ENCODE measurements at places on chromosomes 7 and 10.
A peak's percentile ranks its signal among the peaks of the same experiment; 100 is the strongest.

- peak; percentile 20 for DNase-seq
These were observed at the start of gene PLCE1 for GRCh38 chr10:93993782-93994437. TSS of gene PLCE1 (plus strand) at chr10:93993931. CDS start at chr10:94031047, 37,116 bp downstream.

DNA sequence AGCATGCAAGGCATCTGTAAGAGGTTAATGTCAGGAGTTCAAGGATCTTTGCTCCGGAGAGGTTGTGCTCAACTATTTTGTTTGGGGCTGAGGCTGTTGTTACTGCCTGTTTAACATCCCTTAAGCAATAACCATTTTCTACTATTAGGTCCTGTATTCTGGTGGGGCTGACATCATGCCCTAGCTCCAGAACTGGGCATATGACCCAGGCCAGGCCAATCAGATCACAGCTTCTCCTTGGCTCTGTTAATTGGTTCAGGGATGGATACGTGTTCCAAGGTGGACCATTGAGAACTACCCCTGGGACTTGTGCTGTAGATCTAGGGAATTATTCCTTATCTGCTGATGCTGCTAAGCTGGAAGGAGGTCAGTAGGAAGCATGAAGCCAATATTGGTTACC is 67.0 kb downstream of the SYPL1 start:
- DNase-seq: peak; percentile 19

- peak; percentile 93 for DNase-seq
These were observed 48.1 kb downstream of the INSYN2A start for GRCh38 chr10:127148066-127148932.

GRCh38 chr7:116331020-116331419 is 120.7 kb downstream of the TES start:
- peak; percentile 95 for DNase-seq

DNA sequence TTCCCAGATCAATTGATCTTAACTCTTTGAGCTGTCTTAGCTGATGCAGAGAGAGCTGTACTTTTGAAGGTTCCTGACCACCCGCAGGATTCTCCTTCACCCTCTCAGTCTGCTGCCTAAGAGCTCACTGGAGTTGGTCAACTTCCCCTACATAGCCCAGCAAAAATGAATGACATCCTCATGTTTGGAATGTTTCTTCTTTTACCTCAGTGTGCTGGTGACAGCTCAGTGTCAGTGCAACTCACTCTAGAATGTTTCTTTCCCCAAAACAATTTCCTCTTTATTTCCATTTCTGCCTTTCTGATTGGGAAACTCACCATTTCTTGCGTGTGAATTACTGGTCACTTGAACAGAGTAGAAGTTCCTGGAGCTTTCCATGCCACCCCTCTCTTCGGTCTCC is 48.7 kb downstream of the LSMEM1 start:
- no peak for DNase-seq

- no peak for DNase-seq
These were observed 25.2 kb downstream of the SORBS1 start for GRCh38 chr10:95536017-95536416.

GRCh38 chr10:62839590-62839989 is 23.4 kb upstream of the EGR2 start:
- no peak for DNase-seq

GRCh38 chr7:17613338-17614041 is 315.0 kb downstream of the AHR start:
- DNase-seq: no peak

- no peak for DNase-seq
These were observed 38.1 kb downstream of the ADAP1 start for GRCh38 chr7:916291-916941.

DNA sequence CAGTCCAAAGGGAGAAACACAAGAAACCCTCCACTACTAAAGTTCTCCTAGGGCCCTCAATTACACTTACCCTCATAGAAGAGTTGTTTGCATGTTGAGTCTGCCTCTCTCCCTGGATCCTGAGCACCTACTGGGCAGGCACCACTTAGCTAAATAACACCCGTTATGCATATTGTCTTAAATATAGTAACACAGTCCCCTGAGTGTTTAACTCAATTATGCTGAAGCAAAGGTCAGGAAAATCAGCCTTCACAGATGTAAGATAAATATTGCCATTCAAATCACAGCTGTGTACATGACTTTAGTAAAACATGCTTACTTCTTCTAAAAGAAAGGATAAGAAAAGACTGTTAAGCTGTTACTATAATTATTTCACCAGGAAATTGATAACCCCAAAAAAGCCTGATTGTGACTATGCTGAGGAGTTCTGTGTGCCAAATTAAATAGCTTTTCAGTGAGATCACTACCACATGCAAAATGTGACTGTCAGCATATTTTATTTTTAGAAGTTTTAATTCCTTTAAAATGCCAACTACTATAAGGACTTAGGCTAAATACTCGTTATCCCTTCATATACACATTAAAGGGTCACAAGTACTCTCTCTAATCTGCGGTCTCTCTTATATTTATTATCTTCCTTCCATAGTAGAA is 733.9 kb upstream of the PHF14 start:
- no peak for DNase-seq

DNA sequence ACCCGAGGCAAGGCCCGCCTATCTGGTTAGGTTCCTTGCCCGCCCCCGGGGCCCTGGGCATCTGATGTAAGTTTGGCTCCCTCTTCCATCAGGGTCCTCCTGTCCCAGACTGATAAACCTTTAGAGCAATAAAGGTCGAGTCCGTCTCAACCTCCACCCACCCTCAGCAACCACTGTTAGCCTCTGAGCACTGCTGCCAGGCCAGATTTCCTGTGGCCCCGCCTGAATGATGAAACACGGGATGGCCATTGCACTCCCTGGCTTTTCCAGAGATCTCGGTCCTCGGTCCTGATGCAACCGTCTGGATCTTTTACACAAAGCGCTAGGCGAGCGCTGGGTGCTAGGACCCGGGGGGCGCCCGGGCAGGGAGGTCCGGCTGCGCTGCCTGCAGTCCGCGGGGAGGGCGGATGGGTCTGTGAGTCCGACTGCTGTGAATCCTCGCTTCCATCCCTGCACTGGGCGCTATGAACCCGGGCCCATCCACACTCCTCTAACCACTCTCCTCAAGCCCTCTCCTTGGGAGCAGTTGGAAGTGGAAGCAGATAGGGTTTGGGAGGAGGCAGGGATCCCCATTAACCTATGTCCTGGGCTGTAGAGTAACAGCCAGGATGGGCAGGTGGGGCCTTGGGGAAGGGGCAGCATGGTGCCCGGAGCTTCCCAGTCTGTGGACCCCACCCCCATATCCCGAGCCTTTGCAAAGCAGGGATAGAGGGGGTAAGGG is 875 bp upstream of the DDIT4 start:
- peak; percentile 95 for DNase-seq

DNA sequence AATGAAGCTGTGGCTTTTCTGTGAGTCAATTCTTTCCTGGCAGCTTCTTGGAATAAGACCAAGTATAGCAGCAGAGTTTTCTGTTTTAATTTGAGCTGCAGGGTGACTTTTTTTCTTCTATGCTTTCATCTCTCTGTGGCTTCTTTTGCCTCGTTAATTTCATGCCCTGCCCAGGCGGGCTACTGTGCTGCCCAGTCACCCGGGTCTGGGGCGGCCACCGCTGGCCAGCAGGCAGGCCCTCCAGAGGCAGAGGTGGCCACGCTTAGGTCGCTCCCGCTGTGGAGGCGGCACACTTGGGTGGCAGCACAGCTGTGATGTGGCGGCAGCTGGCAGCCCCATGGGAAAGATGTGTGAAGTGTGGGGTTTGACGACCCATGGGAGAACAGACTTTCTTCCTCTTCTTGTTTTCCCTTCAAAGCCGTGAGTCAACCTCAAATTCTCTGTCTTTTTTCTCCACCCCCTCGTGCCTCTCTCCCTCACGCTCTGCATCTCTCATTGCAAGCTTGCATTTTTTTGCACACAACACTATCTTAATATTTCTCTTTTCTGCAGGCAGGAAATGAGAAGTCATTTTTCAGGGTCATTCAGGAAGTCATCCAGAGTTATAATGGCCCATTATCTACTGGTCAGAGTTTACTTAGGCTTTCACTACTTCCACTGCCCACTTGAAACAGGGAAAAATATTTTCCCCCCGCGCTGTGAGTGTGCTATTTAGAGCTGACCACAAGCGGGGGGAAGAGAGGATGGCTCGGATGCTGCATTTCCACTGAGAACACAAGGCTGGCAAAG is 67.8 kb downstream of the EGFR start:
- DNase-seq: peak; percentile 90

DNA sequence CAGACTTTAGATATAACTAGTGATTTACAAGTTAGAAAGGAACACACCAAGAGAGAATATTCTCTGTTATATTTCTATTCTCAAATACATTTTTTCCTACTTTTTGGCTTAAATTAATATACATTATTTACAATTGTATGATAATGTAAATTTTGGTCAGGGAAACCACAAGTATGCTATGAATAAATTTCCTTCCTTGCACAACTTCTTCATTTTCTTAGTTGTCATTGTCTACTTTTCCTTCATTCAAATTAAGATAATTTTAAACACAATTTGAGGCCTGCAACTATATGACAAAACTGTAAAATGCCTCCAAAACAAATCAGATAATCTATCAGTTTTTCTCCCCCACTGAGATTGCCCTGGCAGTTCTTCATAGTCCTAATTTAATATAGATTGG is 131.3 kb downstream of the CDK14 start:
- no peak for DNase-seq

DNA sequence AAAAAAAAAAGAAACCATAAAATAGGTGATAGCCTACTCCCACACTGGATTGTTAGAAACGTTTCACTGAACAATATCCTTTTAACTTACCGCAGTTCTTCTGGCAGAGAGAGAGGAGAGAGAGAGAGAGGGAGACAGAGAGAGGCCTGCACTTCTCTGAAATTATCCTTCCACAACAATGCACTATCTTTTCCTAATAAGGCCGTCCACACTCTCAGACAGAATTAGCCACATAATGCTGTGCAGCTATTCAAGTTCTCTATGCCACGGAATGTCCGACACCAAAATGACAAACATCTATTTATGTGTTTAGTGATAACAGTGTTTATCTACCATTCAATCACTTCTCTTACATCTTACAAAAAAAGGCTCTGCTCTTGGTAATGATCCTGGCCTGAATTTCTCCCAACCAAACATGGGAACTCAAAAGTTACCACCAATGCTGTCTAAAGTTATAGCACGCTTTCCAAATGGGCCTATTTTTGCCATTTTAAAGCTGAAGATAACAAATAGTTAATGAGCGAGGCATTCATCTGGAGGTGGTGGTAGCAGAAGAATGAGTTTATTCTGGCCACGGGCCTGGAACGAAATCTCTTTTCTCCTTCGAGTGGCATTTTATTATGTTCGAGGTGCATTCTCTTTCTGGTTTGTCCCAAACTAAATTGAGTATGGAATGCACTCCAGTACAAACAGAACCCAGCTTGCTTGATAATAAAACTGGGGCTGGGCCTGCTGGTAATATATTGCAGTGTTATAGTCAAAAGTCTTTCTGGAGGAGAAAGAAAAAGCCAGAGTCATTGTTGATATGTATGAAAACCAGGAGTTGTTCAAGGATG is 160.2 kb upstream of the SVIL start:
- DNase-seq: no peak

DNA sequence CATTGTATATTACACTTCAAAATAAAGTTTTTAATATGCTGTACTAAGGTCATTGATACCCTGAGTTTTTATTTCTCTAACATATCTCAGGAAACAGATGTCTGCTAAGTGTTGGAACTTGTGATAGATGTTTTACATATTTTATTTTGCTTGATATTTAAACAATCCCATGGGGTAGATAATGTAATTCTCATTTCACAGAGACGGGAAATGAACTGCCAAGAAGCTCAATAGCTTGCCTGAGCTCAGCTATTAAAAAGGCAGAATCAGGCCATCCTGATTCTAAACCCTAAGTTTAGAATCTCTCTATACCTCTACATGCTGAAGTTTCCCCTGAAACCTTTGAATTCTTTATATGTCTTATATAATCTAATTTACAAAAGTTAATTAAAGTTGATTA is 126.3 kb downstream of the LRRC18 start:
- DNase-seq: no peak

DNA sequence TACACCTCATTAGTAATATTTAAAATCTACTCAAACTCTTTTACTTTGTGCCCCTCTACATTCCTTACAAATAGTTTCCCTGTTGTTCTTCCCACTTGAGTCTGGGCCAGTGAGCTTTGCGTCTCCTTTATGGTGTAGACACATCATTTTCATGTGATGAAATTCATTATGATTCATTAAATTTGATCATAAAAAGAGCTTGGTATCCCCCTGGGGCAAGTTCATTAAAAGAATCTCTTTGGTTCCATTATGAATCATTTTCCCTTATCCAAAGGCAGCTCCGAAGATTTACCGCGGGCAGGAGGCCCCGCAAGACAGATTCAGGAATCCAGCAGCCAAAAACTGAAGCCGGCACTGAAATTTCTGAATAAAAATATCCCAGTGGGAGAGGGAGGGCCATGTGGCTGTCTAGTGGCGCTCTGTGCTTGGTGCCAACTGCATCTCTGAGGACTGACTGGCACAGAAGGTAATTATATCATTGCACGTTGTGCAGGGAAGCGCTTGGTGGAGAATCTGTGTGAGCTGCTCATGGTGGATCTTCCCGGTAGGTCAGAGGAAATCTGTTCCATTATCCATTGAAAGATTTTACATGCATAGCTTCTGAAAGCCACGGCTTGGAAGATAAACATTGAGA is 151.4 kb upstream of the PITRM1 start:
- DNase-seq: peak; percentile 84

DNA sequence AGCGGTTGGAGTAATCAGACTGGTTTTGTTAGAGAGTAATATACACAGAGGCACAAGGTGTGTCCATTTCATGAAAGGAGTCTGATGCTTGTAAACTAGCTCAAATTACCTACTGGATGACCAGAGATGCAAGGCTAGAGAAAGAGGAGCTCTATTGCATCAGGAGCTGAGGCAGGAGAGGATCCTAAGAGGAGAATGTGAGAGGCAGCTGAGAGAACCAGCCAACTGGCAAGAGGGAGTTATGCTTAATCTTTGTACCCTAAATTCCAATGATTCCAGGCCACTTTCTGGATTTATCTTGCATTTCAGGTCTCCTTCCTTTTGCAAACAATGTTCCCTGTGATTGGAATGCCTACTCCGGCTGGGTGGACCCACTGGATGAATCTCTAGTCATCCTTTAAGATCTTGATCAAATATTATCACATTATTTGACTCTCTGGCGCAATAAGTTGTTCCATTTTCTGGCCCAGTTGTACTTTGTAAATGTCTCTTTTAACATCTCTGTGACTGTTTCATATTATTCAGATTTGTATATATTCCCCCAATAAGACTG is 57.5 kb upstream of the PTPN12 start:
- DNase-seq: no peak

DNA sequence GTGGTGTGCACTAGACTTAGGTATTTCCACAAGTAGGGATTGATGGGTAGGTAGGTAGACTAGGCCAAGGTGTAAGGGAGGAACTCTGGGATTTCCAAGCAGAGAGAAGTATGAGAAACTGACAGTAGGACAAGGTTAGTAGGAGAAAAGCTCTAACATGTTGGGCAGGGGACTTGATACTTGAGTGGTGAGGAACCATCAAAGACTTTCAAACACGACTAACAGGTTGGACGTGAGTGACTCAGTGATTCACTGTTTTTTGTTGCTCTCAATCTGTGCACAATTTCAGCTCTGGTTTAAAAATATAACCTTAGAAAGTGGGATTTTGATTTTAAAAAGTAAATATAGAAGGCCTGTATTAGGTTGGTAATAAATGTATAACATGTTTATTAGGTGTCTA is 44.4 kb downstream of the KLHDC10 start:
- DNase-seq: no peak
